Coronary artery (tissue), 2 donors: ENCODE measurements at places on chromosomes 4 and X.

DNA sequence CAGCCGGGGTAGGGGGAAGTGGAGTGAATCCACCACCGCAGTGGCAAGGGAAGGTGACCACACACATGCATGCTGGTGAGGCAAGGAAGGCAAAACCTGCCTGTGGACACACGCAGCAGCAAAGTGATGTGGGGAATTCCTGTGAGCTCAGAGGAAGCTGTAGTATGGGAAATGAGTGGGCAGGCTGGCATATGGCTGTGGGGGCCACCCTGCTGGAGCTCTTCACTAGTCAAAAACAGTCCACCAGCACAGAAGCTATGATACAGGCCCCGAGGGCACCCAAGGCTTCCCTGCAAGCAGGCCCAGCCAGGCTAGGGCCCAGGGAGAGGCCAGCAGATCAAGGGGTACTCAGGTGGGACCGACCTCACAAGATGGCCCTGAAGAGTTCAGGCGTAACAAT lies 239.1 kb downstream of the CHM start:
- no peak for DNase-seq

GRCh38 chr4:182547435-182547834 lies 304.2 kb downstream of the TENM3 start:
- no peak for DNase-seq

DNA sequence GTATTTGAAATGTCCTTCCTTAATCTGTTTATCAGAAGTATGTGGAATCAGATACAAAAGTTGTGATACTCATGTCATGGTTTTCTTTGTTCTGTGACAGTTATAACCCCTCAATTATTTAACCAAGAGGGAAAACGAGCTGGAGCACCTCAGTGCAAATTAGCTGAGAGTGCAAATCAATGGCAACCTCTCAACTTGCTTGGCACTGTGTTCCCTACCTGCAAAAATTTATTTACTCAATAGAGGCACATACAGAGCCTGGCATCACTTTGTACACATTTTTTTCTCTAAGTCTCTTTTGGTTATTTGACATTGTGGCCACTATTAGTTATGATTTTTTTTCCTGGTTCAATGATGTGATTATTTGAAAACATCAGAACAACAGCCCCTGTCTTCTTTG lies 186.2 kb downstream of the STIM2 start:
- no peak for DNase-seq

DNA sequence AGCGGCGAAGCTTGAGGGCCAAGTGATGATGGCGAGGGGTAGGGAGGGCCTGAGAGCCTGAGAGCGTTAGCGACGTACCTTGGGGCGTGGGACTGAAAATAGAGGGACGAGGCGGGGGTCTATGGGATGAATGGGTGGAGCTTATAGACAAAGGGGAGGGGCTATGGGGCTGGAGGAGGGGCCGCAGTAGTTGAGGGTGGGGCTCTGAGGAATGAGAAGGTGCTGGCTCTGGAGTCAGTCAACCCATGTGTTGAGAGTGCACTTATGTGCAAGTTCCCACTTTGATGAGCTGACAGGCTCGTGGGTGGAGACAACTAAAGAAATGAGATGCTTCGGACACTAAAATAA lies 488 bp downstream of the TBC1D25 start:
- DNase-seq: peak; percentile 76

GRCh38 chr4:108292229-108292628 lies 123.5 kb upstream of the LEF1 start:
- no peak for DNase-seq

DNA sequence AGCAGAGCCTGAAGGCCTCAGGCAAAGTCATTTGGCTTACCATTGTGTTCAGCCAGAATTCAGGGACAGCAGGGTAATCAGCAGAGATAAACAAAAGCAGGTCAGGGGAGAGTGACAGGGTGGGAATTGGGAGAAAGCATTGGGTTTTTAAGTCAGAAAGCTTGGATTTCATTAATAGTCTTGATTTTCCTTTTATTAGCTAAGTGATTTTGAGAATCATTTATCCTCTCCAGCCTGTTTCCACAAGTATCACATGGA lies 410.1 kb downstream of the HNRNPD start:
- DNase-seq: no peak

GRCh38 chr4:40812386-40812785 lies 62.6 kb downstream of the NSUN7 start:
- no peak for DNase-seq

DNA sequence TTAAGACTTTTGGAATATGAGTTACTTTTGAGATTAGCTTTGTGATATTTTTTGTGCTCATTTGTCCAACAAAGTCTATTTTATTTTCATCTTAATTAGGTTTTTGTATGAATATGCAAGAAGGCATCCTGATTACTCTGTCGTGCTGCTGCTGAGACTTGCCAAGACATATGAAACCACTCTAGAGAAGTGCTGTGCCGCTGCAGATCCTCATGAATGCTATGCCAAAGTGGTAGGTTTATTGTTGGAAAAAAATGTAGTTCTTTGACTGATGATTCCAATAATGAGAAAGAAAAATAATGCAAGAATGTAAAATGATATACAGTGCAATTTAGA lies 10.8 kb downstream of the ALB start:
- no peak for DNase-seq

DNA sequence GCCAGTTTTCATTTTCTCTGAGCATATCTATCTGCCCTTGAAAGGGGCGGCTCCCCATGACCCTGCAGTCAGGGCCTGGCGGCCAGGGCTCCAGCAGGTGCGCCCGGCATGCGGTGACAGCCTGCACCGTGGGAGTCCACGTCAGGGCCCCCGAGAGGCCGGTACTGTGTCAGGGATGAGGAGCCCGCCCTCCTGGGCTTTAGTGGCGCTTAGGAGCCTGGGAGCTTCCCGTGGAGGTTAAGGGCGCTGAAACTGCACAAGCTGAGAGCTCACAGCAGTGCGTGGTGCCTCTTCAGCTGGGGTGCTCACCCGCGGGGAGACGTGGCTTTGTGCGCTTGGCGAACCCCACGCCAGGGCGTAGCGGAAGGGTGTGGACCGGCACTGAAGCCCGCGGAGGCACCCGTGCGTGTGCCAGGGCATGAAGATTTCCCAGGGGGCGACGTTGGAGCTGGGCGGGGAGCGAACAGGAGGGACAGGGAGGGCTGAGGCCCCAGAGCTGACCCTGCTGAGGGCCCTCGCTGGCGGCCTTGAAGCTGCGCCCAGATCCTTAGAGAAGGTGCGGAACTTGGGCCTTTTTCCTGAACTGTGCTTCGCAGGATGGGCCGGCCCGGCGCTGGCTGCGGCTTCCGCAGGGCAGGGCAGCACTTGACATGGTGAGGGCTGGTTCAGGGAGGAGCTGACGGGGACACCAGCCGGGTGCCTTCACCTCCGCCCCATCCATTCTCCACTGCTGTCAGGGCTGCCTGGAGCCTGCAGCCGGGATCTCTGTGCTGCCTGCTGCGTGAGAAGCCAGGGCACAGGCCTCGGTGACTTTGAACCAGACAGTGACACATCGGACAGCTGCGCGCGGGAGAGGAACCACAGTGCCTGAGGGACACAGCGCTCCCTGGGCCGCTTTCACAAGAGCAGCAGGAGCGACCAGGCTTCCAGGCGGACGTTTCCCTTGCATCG lies 32.9 kb downstream of the HTT-AS start:
- peak; percentile 82 for DNase-seq

GRCh38 chrX:112991801-112992200 lies 151.2 kb upstream of the AMOT start:
- DNase-seq: no peak

DNA sequence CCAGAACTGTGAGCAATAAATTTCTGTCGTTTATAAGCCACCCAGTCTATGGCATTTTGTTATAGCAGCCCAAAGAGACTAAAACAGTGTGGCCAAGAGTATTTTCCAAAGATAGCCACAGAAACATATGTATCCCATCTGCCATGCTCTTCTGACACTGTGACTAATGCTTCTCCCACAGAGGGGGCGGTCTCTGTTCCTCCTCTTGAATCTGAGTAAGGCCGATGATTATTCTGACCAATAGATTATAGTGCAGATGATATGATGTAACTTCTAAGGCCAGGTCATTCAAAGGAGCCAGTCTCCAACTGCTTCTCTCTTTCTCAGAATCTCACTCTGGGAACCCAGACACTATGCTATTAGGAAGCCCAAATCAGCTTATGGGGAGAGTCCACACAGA lies 570.7 kb downstream of the BCOR start:
- no peak for DNase-seq

- DNase-seq: no peak
Measured at GRCh38 chrX:124725502-124725901, 379.1 kb downstream of the SH2D1A start.

- DNase-seq: no peak
Measured at GRCh38 chr4:169184686-169185085, 86.1 kb downstream of the SH3RF1 start.

- DNase-seq: no peak
Measured at GRCh38 chr4:96407225-96407624, 567.3 kb downstream of the PDHA2 start.

- DNase-seq: no peak
Measured at GRCh38 chrX:148381603-148382002, 118.8 kb upstream of the AFF2 start.

- no peak for DNase-seq
Measured at GRCh38 chrX:18956303-18957032, 27.4 kb downstream of the PHKA2 start.

GRCh38 chr4:88008122-88008742 lies 797 bp downstream of the PKD2 start:
- peak; percentile 79 for DNase-seq

DNA sequence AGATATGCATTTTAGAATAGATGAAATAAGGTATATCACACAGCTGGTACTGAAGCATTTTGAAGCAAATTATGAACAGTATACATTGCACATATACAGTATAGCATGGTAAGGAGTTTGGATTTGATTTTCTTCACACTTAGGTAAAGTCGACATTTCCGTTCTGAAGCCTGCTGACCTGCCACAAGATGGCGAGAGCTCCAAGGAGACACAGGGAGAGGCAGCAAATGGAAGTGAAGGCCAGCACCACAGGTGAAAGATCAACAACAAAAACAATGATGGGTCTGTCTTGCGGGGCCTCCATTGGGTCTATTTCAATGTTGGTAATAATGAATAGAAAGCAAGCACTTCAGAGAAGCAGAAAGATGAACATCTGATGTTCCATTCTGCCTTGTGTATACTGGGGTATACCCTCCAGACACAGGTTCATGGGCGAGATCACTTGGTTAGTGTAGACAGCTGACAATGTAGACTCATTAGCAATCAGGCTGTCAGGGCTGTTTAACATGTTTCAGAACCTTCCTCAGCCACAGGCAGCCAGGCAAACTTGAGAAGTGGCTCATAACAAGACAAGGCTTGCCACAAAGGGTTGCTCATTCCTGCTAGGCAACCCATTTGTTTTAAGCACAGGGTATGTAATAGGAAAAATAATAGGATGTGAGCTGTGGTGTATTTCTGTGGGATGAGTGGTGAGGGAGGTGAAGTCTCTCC lies 21.4 kb upstream of the NOX1 start:
- DNase-seq: no peak

- DNase-seq: no peak
Measured at GRCh38 chr4:128525387-128525786, 237.8 kb upstream of the PGRMC2 start.

- no peak for DNase-seq
Measured at GRCh38 chrX:68196939-68197791, 236.1 kb downstream of the OPHN1 start.

DNA sequence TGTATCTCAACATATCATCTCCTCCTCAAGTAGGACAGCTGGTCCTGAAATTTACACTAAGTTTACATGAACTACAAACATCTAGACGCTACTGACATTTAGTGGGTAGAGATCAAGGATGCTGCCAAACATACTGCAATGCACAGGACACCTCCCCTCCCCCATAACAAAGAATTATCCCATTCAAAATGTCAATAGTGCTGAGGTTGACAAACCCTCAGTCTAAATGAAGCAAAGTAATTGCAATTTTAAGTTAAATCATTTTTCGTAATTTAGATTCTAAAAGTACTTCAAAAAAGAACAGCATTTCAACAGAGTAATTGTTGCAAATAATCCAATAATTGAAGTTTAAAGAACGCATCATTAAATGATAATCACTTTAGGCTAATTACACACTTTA lies 1.2 kb downstream of the PRMT9 start:
- no peak for DNase-seq

DNA sequence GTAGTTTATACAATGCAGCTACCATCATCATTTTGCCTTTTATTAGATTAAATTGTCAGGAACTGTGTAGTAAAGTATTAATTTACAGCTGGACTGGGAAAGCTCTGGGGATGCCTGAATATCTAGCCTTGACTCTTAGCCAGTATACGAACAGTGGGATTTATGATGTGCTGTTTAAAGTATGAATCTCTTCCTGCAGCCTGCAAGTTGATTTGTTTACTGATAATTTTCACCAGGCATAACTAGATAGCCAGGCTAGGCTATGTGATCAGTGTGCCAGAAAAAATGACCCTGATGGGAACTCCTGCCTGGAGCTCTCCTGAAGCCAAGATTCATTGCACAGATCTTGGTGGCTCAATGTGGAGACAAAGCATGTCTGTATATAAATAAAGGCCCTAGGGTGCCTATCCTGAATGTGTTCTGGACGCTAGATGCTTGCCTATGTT lies 119.2 kb downstream of the SCLT1 start:
- DNase-seq: no peak

DNA sequence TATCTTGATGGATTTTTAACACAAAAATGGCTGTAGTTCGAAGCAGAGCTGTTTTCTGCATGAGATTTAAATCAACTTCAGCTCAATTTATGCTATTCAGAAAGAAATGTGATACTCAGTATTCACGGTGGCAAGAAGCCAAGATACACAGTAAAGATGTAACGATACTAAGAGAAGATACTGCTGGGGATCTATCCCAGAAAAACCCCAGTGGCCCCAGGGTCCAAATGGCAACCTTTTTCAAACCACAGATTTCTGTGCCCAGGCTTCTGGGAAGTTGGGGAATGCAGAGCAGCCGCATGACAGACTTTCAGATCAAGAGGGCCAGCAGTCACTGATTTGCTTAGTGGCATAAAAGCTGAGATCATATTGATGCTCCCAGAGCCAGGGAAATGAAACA lies 353.9 kb downstream of the AFF2 start:
- no peak for DNase-seq

- no peak for DNase-seq
Measured at GRCh38 chr4:119834906-119835612, 206.5 kb upstream of the PDE5A start.

DNA sequence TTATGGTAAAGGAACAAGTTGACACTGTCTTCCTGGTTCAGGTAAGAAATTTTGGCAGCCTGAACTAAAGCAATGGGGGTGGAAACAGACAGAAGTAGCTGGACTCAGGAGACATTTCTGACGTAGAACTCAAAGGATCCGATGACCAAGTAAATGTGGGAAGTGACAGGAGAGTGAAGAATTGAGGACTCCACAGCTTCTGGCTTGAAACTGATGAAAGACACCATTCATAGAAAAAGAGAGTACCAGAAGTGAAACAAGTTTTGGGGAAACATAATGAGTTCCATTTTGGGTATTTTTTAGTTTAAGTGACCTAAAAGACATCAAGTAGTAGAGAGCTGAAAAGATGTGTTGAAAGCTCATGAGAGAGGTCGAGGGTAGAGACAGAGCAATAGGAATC lies 5.7 kb downstream of the FAM120C start:
- no peak for DNase-seq
